Activated T-helper 17 cell treated with anti-CD3 and anti-CD28 coated beads, Interleukin-2, amount 50 U/mL, for 72 hours (primary cell): ENCODE measurements at places on chromosomes 1 and 21. TPM values are rescaled to one million over a fixed set of nuclear protein-coding genes. Genes with fewer than 3 reads are reported as not detected.
A peak's percentile ranks its signal among the peaks of the same experiment; 100 is the strongest.

Gene ASCL5
- 0.19 TPM for total RNA-seq

- no peaks in the 10 kb centered on the region for H3K27me3 ChIP-seq
- H3K4me3 ChIP-seq = no peak overlapping the region
- ATAC-seq = no peak
- no peaks in the 10 kb centered on the region for H3K4me1 ChIP-seq
- no peak overlapping the region for H3K27ac ChIP-seq
Measured at GRCh38 chr1:1132042-1132950, 16.4 kb upstream of the C1orf159 start.

DNA sequence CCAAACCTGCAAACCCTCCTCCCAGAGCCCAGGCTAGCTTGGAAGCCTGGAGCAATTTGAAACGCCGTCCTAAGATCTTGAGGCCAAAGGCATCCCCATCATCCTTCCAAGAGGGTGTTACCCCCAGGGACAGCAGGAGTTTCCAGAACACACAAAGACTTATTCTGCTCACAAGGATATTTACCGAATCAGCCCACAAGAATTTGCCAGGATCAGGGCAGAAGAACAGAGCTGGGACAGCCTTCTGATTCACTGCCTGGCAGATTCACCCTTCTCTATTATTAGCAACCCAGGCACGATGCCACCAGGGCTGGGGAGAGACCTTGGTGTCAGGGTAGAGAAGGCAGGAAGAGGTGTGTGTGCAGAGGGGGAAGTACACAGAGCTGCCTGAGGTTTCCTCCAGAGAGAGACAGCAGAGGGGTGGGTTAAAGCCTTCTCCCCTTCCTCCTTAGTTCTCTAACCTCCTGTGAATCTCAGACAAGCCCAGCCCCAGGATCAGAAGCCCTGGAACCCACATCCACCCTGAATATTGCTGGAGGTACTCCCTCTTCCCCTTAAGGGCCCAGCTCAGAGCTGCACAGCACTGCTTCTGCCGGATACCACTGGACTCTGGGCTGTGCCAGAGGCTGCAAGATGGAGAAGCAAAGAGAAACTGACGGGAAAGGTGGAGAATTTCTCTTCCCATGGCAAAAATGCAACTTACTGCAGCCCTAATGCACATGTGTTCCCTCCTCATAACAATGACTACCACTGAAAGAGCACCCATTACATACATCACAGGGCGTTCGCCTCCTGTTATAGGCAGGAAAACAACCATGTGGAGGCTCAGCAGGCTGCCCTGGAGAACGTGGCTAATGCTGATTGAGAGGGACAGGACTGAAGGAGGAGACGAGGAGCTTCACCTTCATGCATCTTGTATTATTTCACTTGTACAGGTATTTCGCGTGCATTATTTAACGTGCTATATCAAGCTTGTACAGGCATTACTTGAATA, 61.8 kb downstream of the ITPKB start:
- H3K4me3 ChIP-seq = peak overlapping the region; percentile 91
- peaks cover 53% of the 10 kb centered on the region for H3K36me3 ChIP-seq
- peak; percentile 77 for ATAC-seq
- H3K27ac ChIP-seq = peak overlapping the region; percentile 97
- no peaks in the 10 kb centered on the region for H3K27me3 ChIP-seq

DNA sequence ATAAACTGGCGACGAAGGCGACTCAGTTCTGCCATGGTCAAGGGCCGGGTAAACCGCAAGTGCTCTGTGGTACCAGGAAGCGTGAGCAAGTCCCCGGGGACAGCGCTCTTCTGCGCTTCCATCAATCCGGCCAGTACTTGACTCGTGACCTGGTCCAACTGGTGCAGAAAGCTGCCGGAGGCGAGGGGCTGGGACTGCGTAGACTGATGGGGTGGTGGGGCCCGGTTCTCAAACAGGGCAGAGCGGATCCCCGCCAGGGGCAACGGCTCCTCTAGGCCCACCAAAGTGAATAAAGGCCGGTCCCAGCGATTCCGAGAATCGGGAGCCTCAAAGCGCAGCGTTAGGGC, 852 bp downstream of the KTI12 start:
- ATAC-seq = peak; percentile 31
- peak overlapping the region; percentile 96 for H3K27ac ChIP-seq
- peaks cover 59% of the 10 kb centered on the region for H3K36me3 ChIP-seq

Gene AGRN
- 12.1 TPM for total RNA-seq

Gene DCDC2B
- total RNA-seq = 0.28 TPM
